HepG2 (cell line): ENCODE measurements at places on chromosomes 13 and 19.

- no peak for DNase-seq
Measured at GRCh38 chr13:51158880-51159518, 47.9 kb upstream of the C13orf42 start.

DNA sequence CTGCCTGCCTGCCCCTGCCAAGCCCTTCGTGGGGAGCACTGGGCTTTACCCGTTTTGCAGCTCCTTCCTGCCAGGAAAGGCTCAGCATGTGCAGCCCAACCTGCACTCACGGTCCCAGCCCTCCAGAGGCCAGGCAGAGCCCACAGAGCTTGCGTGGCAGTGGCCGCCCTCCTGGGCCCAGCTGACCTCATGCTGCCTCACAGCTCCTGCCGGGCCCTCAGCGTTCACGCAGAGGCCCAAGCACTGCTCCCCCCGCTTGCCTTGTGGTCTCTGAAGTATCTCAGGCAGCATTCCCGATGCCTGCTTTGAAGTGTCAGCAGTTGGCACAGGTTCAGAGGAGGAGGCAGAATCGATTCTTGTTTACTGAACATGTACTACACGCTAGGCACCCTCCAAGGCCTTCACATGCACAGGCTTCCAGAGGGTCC is 32.5 kb downstream of the CAPN12 start:
- DNase-seq, result no peak

DNA sequence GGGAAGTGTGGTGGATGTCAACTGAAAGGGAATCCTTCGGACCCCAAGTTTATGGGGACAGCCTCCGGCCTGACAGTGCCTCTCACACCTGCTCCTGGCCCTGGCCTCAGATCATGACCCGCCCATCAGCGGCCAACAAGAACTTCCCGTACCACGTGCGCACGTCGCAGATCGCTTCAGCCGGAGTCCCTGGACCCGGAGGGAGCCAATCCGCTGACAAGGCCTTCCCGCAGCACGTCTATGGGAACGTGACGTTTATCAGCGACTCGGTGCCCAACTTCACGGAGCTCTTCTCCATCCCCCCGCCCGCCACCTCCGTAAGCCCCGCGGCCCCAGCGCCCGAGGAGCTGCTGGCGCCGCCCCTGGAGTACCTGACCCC is 2.0 kb upstream of the MEGF8 start:
- no peak for DNase-seq

DNA sequence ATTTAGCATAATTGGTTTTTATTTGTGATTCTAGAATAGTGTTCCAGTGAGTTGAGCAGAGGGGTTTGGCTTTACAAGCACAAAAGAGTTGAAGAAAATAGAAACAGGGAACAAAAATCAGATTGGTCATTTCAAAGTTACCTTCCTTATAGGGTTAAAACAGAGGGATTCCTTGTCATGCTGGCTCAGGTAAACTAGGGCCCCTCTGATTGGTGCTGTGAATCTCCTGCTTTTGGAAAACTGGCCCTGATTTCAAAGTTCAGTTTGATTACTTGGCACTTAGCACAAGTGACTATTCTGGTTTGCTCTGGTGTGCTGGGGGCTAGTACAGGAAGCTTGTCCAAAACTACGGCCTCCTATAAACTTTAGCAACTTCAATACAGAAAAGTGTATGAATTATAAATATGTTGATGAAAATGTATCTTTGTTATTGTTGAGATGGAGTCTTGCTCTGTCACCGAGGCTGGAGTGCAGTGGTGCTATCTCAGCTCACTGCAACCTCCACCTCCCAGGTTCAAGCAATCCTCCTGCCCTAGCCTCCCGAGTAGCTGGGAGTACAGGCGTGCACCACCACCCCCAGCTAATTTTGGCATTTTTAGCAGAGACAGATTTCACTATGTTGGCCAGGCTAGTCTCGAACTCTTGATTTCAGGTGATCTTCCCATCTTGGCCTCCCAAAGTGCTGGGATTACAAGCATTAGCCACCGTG is 1.9 kb upstream of the MRPS31 start:
- peak; percentile 73 for DNase-seq
